ENCODE measurements at places on chromosomes 11 and 22.

- DNase-seq = no peak
Measured at GRCh38 chr22:43892183-43892894, 526 bp upstream of the PNPLA5 start.

GRCh38 chr11:75582895-75583717 is 21.1 kb downstream of the SERPINH1 start:
- no peak for DNase-seq

- no peak for DNase-seq
Measured at GRCh38 chr22:21768435-21768834, 32.8 kb upstream of the YPEL1 start.

GRCh38 chr11:17257196-17257595 is 19.3 kb upstream of the NUCB2 start:
- peak; percentile 50 for DNase-seq

- DNase-seq = no peak
Measured at GRCh38 chr11:63998558-63999348, 12.5 kb downstream of the OTUB1 start.
